ENCODE measurements at places on chromosomes 3 and 15.
A peak's percentile ranks its signal among the peaks of the same experiment; 100 is the strongest.

- peak; percentile 28 for DNase-seq
Measured at GRCh38 chr3:64732576-64732975, 44.8 kb upstream of the ADAMTS9 start.

DNA sequence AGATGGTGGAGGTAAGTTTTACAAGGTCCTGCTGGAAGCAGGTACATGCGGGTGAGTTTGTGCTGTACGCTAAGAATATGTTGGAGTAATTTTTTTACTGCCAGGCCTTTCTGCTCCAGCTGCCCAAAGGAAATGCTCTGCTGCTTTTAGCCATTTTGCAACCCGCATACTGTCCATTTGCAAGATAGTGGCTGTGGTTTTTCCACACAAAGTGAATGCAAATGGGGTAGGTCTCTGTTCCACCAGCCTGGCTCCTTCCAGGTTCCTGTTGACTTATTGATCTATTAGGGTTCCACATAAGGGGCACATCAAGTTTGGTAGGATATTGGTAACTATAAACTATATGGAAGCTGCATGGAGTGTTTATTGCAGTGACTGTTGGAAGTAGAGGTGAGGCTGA lies 227.1 kb downstream of the SI start:
- DNase-seq = no peak

DNA sequence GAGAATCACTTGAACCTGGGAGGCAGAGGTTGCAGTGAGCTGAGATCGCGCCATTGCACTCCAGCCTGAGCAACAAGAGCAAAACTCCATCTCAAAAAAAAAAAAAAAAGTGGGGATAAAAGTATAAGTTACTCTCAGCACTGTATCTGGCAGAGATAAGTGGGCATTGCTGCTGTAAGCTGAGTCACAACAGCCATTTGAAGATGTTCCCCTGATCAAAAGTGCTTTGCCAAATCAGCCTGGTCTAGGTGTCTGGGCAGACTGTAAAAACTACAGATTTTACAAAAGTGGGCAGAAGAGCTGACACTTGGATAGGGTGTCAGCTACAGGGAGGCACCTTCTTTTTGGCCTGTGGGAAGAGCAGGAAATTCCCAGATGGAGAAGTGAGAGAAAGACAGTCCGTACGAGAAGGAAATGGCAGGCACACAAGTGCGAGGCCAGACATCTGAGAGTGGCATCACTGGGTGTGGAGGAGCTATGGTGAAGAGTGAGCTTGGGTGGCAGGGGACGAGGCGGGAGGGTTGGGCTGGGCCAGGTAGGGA lies 78.5 kb downstream of the TRAK1 start:
- no peak for DNase-seq

GRCh38 chr3:60240492-60240891 lies 1010.8 kb downstream of the FHIT start:
- no peak for DNase-seq

DNA sequence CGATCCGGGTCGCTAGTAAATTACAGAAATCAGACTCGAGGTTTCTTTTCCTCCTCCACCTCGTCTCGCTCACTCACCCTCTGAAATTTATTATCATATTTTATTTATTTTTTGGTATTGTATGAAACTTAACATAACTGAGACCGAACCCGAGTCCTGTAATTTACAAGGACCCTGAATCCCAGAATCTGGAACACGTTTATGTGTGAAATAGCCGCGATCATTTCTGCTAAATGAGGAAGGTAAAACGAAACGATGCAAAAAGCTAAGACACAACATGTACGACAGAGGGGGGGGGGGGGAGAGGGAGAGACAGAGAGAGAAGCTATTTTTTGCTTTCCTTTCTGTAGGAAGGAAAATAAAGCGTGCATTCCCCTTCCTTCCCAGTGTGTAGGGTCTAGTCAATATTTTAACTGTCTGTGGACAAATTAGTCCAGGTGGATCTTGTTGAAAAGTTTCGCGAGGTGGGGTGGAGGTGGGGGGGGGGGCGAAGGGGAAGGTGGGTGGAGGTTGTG lies 1.6 kb downstream of the BBX start:
- DNase-seq = peak; percentile 54

- DNase-seq = no peak
Measured at GRCh38 chr3:13080591-13080990, 7.4 kb upstream of the IQSEC1 start.

DNA sequence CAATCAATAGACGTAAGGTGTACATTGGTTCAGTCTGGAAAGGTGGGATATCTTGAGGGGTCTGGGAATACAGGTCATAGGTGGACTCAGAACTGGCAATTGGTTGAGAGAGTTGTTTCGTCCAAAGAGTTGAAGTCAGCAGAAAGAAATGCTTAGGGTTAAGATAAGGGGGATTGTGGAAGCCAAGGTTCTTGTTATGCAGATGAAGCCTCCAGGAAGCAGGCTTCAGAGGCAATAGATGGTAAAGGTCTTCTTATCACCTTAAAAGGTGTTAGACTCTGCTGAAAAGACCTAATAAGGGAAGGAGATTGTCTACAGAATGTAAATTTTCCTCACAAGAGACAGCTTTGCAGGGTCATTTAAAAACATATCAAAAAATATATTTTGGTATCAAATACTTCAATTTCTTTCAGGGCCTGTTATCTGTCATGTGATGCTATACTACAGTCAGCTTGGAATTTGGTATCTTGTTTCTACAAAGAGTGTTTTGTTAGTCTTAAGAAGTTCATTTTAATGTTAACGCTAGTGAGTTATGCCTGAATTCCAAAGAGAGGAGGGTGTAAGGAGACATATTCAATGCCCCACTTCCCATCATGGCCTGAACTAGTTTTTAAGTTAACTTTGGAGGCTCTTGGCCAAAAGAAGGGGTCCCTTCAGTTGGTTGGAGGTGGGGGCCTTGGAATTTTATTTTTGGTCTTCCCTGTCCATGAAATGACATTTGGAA lies 378.2 kb upstream of the ROBO2 start:
- no peak for DNase-seq

- DNase-seq = no peak
Measured at GRCh38 chr15:91109885-91110284, 9.8 kb downstream of the SV2B start.

GRCh38 chr15:73935547-73935946 lies 9.3 kb downstream of the LOXL1 start:
- DNase-seq = no peak

- no peak for DNase-seq
Measured at GRCh38 chr3:125431912-125432790, 57.0 kb upstream of the ZNF148 start.

DNA sequence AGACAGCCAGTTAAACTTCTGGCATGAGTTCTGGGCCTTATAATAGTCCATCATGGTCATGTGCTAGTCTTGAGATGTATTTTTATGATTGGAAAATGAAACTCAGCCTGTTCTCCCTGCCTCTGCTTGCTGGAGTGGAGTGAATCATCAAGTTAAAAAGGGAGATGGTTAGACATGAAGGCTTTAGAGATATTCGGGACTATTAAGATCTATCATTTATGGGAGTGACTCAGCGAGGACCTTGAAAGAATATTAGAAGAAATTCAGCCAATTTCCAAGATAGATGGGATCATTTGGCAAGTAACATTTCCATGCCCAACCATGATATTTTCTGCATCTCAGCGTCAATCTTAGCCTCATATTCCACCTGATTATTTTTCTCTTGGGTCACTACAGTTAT lies 79.8 kb downstream of the AGBL1 start:
- peak; percentile 87 for DNase-seq

GRCh38 chr3:196240424-196240823 lies 24.1 kb downstream of the SLC51A start:
- no peak for DNase-seq

GRCh38 chr3:17915341-17915740 lies 172.9 kb upstream of the TBC1D5 start:
- no peak for DNase-seq

- DNase-seq = no peak
Measured at GRCh38 chr3:35867791-35868190, 228.5 kb downstream of the ARPP21 start.

DNA sequence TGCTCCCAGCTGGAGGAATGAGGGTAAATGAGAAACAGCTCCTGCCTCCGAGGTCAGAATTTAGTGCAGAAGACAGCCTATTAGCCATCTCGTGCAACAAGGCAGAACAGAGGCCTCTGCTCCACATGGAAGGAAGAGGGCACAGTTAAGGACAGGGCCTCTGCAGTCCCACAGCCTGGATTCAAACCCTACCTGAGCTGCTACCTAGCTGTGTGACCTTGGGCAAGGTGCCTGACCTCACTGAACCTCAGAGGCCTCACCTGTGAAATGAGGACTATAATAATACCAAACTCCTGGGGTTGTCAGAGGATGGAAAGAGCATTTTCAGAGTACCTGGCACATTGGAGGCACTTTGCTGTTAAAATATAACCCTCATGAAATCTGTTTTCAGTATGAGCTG lies 285.7 kb upstream of the CTNNB1 start:
- no peak for DNase-seq

- no peak for DNase-seq
Measured at GRCh38 chr3:55875113-55875512, 388.0 kb upstream of the WNT5A start.

GRCh38 chr3:7307410-7307809 lies 446.5 kb downstream of the GRM7 start:
- peak; percentile 74 for DNase-seq

DNA sequence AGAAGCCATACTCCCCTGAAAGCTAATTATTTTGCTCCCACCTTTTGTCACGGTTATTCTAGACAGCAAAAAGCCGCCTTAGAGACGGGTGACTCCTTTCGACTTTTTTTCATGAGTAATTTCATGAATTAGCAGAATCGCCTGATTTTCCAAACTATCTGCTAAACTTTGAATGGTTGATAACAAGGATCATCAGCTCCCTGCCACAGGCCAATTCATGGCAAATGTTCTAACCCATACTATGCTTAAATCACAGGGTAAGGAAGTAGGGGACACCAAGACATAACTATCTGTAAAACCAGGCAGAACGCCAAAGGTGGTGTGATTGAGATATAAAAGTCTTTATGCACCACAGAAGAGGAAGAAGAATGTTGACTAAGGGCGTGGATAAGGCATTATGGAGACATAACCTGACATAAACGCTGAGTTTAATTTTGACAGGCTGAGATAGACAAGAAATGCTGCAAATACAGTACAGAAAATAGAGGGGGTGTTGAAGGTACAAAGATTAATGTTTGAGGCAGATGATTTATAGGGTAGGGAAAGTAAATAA lies 891 bp upstream of the DMXL2 start:
- peak; percentile 37 for DNase-seq

GRCh38 chr3:154378311-154378710 lies 51.7 kb downstream of the GPR149 start:
- DNase-seq = no peak

DNA sequence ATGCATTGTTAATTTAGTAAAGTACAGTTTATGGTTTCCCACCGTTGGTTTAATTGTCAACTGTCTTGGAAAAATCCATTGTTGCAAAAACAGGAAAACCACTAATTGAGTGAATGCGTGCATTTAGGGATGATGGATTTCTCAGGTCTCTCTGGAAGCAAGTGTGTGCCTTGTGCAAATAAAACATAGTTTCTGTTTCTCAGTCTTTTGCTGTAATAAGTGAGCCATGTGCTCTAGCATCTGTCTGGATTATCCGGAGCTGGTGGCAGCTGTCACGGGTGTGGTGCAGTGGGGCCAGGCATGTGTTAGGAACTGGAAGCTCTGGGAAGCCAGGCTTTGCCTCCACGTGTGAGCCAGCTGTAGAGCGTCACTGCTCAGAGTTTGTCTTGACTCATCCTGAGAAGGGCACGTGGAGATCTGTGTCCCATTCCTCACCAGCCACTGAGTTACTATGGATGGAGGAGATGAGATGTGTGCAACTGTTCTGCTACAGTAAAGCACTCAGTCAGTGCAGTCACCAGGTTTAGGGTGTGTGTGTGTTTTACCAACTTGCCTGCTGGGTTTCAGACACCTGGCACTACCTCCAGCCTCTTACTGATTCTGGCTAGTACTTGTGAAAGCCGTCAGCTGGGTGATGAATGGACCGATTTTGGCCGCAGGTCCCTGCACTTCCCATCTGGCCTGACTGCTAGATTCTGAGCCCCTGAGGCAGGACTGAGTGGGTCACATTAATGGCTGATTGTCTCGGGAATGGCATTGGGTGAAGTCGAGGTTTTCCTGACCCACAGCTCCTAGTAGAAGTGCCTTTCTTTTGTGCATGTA lies 7.2 kb downstream of the APBA2 start:
- DNase-seq = no peak

DNA sequence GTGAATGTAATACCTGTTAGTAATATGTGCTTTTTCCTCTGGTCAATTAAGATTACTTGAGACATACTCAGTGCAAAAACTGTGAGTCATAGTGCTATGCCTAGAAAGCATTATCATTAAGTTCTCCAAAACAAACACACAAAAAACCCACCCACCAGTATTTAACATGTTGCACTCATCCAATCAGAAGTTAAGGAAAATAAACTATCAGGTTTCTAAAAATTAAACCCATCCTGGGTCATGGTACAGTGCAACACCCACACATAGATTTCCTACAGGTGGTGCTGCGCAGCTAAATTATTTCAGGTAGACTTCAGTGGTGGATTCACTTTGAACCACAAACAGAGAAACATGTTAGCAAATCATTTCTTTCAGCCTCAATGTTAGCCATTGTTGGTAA lies 264.4 kb upstream of the VEPH1 start:
- no peak for DNase-seq

DNA sequence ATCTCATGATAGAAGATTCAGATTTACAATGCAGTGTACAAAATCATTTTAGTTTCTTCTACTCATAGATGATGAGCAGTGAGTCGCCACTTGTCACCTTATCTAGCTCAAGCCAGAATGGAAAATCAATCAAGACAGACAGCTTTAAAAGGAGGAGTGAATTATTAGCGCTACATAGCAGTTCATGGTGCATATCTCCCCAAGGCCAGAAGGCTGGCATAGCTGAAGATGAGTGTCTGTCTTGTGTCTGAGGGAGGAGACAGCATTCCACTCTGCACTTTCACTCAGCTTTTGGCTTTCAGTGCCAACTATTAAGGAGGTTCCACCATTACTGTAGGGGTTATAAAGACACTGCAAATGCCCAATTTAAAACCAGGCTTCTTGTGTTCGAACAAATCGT lies 804.1 kb upstream of the LMCD1 start:
- peak; percentile 52 for DNase-seq

DNA sequence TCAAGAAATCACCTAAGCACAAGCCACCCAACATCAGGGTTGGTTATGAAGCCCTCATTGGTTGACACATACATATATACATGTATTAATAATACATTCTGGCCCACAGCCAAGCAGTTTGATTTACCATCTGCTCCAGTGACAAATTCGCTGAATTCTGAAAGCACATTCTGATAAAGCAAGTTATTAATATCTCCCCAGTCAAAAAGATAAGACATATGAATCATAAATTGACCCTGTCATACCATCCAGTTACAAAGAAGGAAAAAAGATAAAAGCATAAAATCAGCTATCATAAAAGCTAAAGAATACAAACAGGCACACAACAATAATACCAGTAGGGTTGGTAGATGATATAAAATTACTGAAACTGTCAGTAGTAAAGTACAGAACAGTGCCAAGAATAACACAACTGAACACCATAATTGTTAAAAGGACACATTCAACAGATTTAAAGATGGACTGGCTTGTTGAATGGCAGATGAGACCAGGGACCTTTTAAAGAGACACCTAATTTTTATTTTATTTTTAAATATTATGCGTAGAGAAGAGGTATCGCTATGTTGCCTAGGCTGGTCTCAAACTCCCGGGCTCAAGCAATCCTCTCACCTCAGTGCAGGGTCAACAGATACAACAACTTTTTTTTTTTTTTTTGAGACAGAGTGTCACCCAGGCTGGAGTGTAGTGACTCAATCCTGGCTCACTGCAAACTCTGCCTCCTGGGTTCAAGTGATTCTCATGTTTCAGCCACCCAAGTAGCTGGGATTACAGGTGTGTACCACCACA lies 7.7 kb downstream of the SNX4 start:
- DNase-seq = peak; percentile 48
